Left kidney (tissue), 8 donors: ENCODE measurements at places on chromosomes 4 and X. TPM values are rescaled to one million over a fixed set of nuclear protein-coding genes. Genes with fewer than 3 reads are reported as not detected.

The SLC9B1 gene
- 3.4 TPM for polyA plus RNA-seq

The TBC1D9 gene
- 62.1 TPM for polyA plus RNA-seq

The ZNF718 gene
- 18.3 TPM for polyA plus RNA-seq

The RASGEF1B gene
- 12.0 TPM for polyA plus RNA-seq

The ADRA2C gene
- 7.2 TPM for polyA plus RNA-seq

The ZNF157 gene
- polyA plus RNA-seq, result 1.6 TPM

The CABS1 gene
- polyA plus RNA-seq, result 0.08 TPM

The PNMA5 gene
- 0.33 TPM for polyA plus RNA-seq

The BRCC3 gene
- polyA plus RNA-seq, result 32.6 TPM

The PPP4R3C gene
- polyA plus RNA-seq, result not detected

The XPNPEP2 gene
- 81.5 TPM for polyA plus RNA-seq

The TMPRSS11F gene
- polyA plus RNA-seq, result 0.12 TPM

The VCX3A gene
- polyA plus RNA-seq, result not detected

The CTAG1A gene
- not detected for polyA plus RNA-seq

The FAM90A26 gene
- 0.22 TPM for polyA plus RNA-seq

The HTR2C gene
- 2.1 TPM for polyA plus RNA-seq

The XK gene
- 1.1 TPM for polyA plus RNA-seq

The CXCL1 gene
- 0.50 TPM for polyA plus RNA-seq

The SLC4A4 gene
- 81.7 TPM for polyA plus RNA-seq

The MAGEE2 gene
- 0.70 TPM for polyA plus RNA-seq

The XAGE2 gene
- polyA plus RNA-seq, result 0.68 TPM

The EVC2 gene
- polyA plus RNA-seq, result 8.4 TPM

The RIPPLY1 gene
- 2.8 TPM for polyA plus RNA-seq

The EBP gene
- polyA plus RNA-seq, result 75.4 TPM

The ASMT gene
- polyA plus RNA-seq, result 0.10 TPM

The FRG2 gene
- polyA plus RNA-seq, result not detected

The SPANXN1 gene
- not detected for polyA plus RNA-seq

The USP17L17 gene
- polyA plus RNA-seq, result not detected

The SUPT20HL2 gene
- polyA plus RNA-seq, result not detected

The TLR3 gene
- polyA plus RNA-seq, result 11.4 TPM

The PRDX4 gene
- polyA plus RNA-seq, result 113 TPM

The GPR119 gene
- polyA plus RNA-seq, result not detected

The PPP1R2C gene
- polyA plus RNA-seq, result not detected

The HSFX4 gene
- 0.25 TPM for polyA plus RNA-seq

The CYBB gene
- 12.6 TPM for polyA plus RNA-seq

The CITED1 gene
- 12.6 TPM for polyA plus RNA-seq

The H2AZ1 gene
- 446 TPM for polyA plus RNA-seq

The CSTF2 gene
- 24.2 TPM for polyA plus RNA-seq

The GNRHR gene
- 0.96 TPM for polyA plus RNA-seq

The NALF2 gene
- 0.35 TPM for polyA plus RNA-seq

The ASB9 gene
- polyA plus RNA-seq, result 13.3 TPM

The EREG gene
- 0.38 TPM for polyA plus RNA-seq

The TBC1D19 gene
- polyA plus RNA-seq, result 23.1 TPM

The FGB gene
- polyA plus RNA-seq, result 12.3 TPM

The DRP2 gene
- polyA plus RNA-seq, result 2.3 TPM

The TLR8 gene
- 0.15 TPM for polyA plus RNA-seq

The NPY5R gene
- polyA plus RNA-seq, result 6.5 TPM

The BMPR1B gene
- polyA plus RNA-seq, result 22.7 TPM

The MTCP1 gene
- polyA plus RNA-seq, result 26.7 TPM

The CENPVL3 gene
- polyA plus RNA-seq, result 1.0 TPM

The AMER1 gene
- polyA plus RNA-seq, result 8.5 TPM

The SPARCL1 gene
- 9.2 TPM for polyA plus RNA-seq

The MAGEA11 gene
- not detected for polyA plus RNA-seq

The TRMT10A gene
- 17.5 TPM for polyA plus RNA-seq

The MAGEA9B gene
- polyA plus RNA-seq, result not detected
